ENCODE measurements at places on chromosomes 5 and 9.

GRCh38 chr5:51208296-51208695, 175.0 kb upstream of the ISL1 start:
- DNase-seq = no peak

- no peak for DNase-seq
Observed at GRCh38 chr5:1212881-1213280, 11.5 kb downstream of the SLC6A19 start.

- no peak for DNase-seq
Observed at GRCh38 chr5:27906481-27906880, 868.1 kb upstream of the CDH9 start.

DNA sequence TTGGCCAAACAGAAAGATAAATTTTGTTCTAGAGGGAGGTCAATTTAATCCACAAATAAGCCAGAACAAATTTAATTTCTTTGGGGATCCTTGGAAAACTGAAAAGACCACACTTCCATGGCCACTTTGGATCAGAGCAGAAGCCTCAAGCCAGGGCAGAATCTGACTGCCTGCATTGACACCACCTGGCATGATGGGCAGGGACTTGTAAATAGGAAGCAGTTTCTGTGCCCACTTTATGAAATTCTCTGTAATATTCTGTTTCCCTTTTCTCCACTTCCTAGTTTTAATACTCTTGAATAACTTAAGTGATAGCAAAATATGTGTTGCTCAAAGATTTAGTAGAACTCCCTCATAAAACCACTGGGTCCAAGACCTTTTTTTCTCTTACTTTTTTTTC, 6.7 kb upstream of the TMEM252 start:
- no peak for DNase-seq

DNA sequence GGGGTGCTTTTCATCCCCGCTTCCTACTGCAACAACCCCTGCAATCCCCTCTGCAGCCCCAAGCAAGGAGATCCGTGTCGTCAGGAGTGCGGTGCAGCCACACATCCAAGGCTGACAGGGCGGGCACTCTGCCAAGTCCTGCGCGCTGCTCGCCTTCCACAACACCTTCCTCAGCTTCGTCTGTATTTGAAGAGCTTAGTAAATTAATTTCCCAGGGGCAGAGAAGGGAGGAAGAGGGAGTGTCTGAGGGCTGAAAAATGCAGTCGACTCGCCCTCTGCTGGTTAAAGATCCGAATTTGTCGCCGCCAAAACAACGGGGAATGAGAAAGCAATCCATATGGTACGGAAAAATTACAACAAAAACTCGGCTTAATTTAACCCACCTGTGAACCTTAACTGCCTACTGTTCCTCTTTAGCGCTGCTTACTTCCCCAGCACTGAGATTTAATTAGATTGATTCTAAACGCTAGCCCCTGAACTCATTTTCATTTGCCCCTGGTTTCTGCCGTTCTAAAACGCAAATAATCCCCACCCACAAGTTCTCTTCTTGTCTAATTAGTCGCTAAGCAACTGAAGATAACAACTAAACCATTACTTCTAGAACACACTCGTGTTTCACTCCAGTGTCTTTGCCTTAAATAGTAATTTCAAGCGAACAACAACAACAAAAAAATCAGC, 10.9 kb upstream of the PCDHB1 start:
- peak; percentile 75 for DNase-seq

GRCh38 chr5:143749581-143750205, 62.3 kb upstream of the HMHB1 start:
- DNase-seq = no peak

DNA sequence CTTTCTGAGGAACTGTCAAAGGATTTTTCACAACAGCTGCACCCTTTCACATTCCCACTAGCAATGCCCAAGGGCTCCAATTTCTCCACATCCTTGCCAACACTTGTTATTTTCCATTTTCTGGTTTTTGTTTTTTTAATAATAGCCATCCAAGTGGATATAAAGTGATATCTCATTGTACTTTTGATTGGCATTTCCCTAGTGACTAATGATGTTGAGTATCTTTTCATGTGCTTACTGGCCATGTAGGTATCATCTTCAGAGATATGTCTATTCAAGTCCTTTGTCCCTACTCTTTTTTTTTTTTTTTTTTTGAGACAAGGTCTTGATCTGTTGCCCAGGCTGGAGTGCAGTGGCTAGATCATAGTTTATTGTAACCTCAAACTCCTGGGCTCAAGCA, 115.8 kb upstream of the HAND1 start:
- no peak for DNase-seq

GRCh38 chr5:169576181-169576598, 7.4 kb upstream of the SPDL1 start:
- no peak for DNase-seq

DNA sequence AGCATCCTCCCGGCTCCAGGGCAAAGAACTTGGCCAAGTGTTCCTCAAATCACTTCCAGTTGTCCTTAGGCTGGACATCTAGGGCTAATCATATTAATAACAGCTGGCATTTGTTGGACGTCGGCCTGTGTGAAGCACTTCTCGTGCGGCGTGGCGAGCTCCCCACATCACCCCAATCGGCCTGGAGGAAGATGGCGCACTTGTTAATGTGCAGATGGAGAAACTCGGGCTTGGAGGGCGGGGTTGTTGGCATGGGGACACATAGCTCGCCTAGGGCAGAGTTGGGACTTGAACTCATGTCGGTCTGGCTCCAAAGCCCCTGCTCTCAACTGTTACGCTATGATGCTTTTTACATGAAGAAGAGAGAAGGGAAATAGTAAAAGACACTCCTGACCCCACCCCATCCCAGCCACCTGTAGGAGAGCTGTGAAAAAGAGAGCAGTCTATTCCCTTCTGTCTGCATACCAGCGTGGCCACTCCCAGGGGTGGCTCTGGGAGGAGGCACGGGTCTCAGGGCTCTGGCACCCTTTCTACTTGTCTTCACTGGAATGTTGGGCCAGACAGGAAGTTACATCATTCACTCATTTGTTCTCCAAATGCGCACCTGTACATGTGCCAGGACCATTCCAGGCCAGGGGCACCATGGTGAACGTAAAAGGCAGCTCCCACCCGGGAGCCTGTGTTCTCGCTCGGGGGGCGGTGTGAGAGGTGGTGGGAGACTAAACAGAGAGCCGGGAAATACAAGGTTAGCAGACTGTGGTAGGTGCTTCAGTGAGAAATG, 12.8 kb upstream of the NUP214 start:
- no peak for DNase-seq

All from NCI-H1417 treated with DMSO at 0.1 percent for 48 hours (cell line).